ENCODE measurements at places on chromosomes 6 and 20. TPM values are rescaled to one million over a fixed set of nuclear protein-coding genes. Genes with fewer than 3 reads are reported as not detected.

DNA sequence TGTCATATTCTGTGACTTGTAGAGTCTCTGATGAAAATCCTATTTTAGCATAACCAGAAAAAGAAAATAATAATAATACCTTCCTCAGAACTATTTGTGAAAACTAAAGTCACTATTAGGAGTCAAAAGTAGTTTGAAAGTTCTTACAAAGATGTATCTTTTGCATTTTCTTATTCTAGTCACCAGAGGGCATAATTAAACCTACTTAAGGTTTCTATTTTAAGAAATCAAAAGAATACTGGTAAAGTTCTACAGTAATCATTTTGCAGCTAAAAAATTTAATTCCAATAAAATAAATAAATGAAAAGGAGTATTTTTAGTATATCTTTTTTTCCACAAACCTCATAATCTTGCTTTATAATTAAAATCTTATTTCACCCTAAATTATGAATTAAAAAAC lies 28.0 kb upstream of the MCM9 start:
- peak; percentile 9 for DNase-seq

- DNase-seq, result no peak
Observed at GRCh38 chr6:39642270-39642669, 82.9 kb downstream of the KIF6 start.

DNA sequence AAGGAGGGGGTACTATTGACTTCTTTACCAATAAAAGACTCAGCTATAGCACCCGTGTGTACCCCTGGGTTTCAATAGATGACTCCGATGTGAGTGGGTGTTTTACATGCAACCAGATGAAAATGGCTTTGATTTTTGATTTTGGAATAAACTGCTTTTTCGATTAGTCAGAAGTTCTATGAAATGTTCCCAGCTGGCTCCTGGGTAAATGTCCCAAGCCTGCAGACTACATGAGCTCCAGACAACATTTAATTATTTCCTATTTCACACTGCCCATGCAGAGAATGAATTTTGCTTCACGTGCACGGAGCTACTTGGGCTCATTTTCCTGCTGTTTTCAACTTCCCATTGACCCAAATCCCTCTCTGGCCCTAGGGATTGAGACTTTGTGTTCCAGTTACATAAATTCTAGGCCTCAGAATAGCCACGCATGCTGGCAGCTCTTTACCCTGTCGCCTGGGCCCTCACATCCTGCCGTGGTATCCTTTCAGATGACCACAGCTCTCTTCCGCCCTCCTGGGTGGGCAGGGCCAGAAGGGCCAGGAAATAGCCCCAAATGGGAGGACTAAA lies 59.7 kb downstream of the GPR6 start:
- DNase-seq, result peak; percentile 20

GRCh38 chr20:11281240-11281639 lies 607.4 kb upstream of the JAG1 start:
- DNase-seq, result no peak

DNA sequence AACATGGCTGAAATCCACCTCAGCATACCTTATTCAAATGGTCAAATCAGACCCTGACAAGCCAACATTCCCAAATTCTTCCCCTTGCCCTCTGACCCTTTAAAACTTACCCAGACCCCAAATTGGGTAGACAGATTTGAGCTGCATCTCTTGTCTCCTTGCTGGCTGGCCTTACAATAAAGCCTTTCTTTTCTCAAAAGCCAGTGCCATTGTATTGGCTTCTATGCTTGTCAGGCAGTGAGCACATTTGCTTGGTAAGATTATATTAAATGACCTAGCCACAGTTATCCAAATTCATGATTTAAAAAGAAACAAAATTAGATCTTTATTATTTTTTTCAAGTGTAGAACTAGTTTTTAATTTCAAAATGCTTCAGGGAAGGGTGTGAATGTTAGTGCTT lies 67.8 kb upstream of the FAM83B start:
- DNase-seq, result no peak

GRCh38 chr6:139871803-139872510 lies 497.5 kb upstream of the CITED2 start:
- no peak for DNase-seq

DNA sequence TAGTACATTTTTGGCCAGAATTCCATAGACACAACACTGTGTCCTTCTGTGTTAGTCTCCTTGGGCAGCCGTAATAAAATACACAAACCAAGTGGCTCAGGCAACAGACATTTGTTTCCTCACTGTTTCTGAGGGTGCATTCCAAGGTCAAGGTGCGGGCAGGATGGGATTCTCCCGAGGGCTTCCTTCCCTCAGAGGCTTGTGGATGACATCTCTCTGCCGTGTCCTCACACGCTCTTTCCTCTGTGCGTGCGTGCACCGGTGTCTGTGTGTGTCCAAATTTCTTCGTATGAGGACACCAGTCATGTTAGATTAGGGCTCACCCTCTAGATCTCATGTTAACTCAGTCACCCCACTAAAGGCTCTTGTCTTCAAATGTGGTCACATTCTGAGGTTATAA lies 30.6 kb downstream of the CDYL start:
- no peak for DNase-seq

DNA sequence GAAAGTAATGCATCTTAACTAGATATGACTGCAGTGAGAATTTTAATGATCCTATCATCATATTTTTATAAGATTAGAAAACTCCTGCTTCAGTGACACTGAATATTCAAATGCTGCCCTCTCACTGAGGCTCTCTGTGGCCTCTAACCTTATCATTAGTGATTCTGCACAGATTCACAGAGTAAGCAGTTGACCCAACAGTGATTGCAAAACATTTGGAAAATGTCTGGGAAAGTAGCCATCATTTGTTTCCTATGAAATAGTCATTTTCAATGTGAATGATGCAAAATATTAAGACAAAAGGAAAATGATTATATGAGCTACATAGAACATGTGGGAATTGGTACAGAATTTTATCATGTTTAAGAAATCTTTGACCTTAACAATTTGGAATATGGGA lies 210.3 kb downstream of the TBX18 start:
- DNase-seq, result no peak

- no peak for DNase-seq
Observed at GRCh38 chr6:5337573-5337972, 76.3 kb downstream of the FARS2 start.

GRCh38 chr6:169168302-169168630 lies 85.4 kb downstream of the THBS2 start:
- no peak for DNase-seq

- no peak for DNase-seq
Observed at GRCh38 chr6:33707771-33708170, 3.7 kb downstream of the UQCC2 start.

GRCh38 chr6:292506-293192 lies 362 bp downstream of the DUSP22 start:
- peak; percentile 51 for DNase-seq

- DNase-seq, result no peak
Observed at GRCh38 chr20:31472395-31473330, 2.3 kb downstream of the DEFB124 start.

The PCIF1 gene
- 11.6 TPM for total RNA-seq

The EPPIN gene
- total RNA-seq, result not detected
